ENCODE measurements at places on chromosomes 3 and 15.

DNA sequence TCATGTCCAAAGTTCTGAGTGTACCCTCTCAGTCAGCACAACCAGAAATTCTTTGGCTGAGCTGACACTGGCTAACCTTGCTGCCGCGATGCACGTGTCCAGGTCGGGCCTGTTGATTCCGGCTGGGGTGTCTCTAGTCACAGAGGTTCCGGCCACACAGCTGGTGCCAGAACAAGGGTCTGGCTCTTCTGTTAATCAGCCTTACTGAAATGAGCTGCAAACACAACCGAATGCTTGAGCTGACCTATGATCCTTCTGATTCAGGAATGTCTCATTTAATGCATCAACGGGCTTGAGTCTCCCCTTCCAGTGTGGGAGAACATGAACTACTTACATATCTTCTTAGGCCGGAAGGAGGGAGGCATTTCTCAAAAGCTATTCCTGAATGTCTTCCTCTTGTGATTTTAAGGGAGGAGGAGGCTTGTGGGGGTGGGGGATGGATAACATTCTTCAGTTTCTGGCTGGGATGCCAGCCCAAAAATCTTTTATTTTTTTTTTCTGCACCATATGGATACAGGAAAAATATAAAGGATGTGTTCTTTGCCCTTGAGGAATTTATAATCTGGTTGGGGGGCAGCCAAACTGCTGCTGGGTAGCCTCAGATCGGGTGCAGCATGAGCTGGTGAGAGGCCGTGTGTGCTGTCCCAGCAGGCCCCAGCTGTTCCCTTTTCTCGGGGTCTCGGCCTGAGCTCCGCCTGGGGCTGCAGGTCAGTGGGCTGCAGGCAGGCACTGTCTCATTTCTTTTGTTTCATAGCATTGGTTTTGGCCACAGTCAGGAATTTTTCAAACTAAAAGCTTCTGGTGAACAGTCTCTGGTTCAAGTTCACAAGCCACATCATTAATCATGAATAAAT is 319.1 kb upstream of the TBL1XR1 start:
- no peak for DNase-seq

DNA sequence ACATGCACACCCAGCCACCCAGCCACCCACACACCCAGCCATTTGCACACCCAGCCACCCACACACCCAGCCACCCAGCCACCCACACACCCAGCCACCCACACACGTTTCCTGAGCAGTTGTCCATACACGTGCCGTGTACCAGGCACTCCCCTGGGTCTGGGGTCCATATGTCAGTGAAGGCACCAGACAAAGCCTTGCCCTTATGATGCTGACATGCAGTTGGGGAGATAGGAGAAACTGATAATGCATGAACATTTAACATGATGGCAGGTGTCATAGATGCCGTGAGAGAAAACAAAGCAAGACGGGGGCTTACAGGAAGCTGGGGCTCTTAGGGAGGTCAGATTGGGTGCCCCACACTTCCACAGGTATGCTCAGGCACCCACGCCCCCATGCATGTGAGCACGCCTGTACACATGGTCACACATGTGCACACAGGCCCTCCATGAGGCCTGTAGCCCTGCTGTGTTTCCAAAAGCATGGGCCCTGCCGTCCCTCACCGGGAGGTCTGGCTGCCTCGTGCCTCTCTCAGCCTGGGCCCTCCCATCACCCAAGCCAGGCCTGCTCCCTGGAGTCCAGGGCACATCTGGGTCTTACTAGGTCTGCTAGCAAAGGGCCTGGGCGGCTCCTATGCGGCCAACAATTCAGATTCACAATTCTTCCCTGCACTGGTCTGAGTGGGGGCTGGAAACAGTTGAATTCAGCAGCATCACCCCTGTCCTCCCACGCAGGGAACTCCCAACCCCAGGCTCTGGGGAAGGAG is 3.6 kb upstream of the DNAJB8 start:
- no peak for DNase-seq

GRCh38 chr15:65981837-65982626 is 112.7 kb downstream of the RAB11A start:
- peak; percentile 52 for DNase-seq

DNA sequence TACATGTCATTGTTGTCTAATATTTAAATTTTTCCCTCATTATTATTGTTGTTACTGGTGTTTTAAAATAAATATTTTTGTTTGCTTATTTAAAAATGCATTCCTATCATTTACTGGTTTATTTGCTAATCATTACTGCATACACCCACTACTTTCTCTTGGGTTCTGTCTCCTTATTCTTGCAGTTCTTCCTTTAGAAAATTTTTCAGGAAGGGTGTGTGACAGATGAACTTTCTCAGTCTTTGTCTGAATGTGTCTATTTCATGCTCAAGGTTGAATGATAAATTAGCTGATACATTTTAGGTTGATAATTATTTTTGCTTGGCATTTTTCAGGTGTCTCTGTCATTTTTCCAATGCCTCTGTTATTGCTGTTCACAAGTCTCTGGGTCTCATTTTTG is 7.4 kb downstream of the AQP9 start:
- DNase-seq = no peak

- peak; percentile 48 for DNase-seq
These were observed 138.8 kb upstream of the HACD2 start for GRCh38 chr3:123723522-123724168.

All from progenitor cell of endocrine pancreas (in vitro differentiated cells).